ENCODE measurements at places on chromosomes 3 and 15.

DNA sequence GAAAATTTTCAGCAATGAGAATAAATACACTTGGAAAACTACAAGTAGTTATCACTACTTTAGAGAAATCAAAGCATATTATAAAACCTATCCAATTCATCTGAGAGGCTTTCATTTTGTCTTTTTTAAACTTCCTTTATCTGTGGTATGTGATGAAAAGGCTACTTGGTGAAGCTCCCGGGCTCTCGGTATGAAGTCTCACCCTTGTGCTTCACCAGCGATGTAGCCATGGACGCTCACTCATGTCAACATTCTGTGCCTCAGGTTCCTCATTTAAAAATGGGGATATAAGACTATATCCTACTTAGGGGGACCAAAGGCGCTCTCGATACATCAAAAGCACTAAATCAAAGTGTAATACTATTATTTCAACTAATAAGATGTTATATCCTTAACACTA lies 14.9 kb downstream of the SATB1 start:
- H3K36me3 ChIP-seq, result no peaks in the 10 kb centered on the region
- no peaks in the 10 kb centered on the region for H3K4me1 ChIP-seq
- no peak overlapping the region for H3K27ac ChIP-seq
- no peaks in the 10 kb centered on the region for H3K27me3 ChIP-seq
- DNase-seq, result no peak

DNA sequence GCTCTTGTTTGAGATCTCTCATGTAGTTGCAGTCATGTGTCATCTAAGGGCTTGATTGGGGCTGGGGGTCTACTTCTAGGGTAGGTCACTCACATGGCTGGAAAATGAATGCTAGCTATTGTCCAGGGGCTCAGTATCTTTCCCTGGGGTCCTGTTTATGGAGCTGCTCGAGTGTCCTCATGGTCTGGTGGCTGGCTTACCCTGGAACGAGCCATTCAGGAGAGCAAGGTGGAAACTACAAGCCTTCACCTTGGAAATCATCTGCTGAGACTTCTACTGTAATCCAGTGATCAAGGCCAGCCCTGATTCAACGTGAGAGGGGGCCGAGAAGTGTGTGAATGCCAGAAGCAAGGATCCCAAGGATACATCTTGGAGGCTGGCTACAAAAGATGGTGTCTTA lies 16.2 kb upstream of the RHCG start:
- H3K27ac ChIP-seq, result no peak overlapping the region
- H3K36me3 ChIP-seq, result no peaks in the 10 kb centered on the region
- H3K4me1 ChIP-seq, result no peaks in the 10 kb centered on the region

GRCh38 chr3:15460891-15461531 lies 33.6 kb downstream of the EAF1 start:
- H3K27ac ChIP-seq, result no peak overlapping the region
- H3K4me3 ChIP-seq, result no peak overlapping the region
- H3K4me1 ChIP-seq, result no peaks in the 10 kb centered on the region
- H3K36me3 ChIP-seq, result no peaks in the 10 kb centered on the region

DNA sequence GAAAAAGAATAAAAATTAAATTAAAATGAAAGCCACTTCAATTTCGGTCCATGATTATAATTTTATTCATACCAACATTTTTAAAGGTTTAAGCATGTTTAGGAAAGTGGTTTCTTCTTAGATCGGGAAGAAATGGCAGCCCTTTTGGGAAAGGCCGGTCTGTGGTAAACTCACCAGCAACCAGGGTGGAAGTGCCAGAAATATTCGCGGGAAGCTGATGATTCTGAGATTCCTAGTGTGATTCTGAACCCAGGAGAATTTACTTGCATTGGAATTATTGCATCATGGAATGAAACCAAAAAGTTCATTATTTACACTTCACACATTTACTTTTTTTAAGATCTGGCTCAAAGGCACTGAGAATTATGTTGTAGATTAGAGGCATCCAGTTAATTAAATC lies 97.2 kb upstream of the CCNL1 start:
- no peak overlapping the region for H3K4me3 ChIP-seq
- no peaks in the 10 kb centered on the region for H3K27me3 ChIP-seq
- no peak for DNase-seq
- no peaks in the 10 kb centered on the region for H3K4me1 ChIP-seq

GRCh38 chr3:16279010-16279801 lies 14.2 kb downstream of the OXNAD1 start:
- H3K4me3 ChIP-seq, result no peak overlapping the region
- H3K4me1 ChIP-seq, result no peaks in the 10 kb centered on the region
- no peaks in the 10 kb centered on the region for H3K27me3 ChIP-seq

DNA sequence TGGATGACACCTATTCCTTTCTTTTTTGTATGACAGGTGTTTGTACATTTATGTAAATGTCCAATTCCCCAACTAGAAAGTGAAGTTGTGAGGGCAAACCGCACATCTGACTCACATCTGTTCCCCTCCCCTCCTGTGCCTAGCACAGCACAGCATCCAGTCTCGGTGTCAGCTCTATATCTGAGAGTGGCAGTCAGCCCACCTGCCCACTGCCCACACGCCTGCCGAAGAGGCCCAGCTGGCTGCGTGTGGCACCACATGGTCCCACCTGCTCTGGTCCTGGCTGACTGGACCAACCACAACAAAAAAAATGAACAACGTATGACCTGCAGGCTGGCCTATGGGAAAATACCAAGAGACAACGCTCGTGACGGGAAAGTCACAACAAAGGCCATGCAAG lies 62.8 kb downstream of the XXYLT1 start:
- peak; percentile 44 for DNase-seq
- no peaks in the 10 kb centered on the region for H3K27me3 ChIP-seq
- H3K4me1 ChIP-seq, result peaks cover 20% of the 10 kb centered on the region
- no peaks in the 10 kb centered on the region for H3K36me3 ChIP-seq
- no peak overlapping the region for H3K4me3 ChIP-seq
